ENCODE measurements at places on chromosomes 1 and 21.

GRCh38 chr1:177984761-177985160 lies 14.9 kb upstream of the SEC16B start:
- no peak for DNase-seq

DNA sequence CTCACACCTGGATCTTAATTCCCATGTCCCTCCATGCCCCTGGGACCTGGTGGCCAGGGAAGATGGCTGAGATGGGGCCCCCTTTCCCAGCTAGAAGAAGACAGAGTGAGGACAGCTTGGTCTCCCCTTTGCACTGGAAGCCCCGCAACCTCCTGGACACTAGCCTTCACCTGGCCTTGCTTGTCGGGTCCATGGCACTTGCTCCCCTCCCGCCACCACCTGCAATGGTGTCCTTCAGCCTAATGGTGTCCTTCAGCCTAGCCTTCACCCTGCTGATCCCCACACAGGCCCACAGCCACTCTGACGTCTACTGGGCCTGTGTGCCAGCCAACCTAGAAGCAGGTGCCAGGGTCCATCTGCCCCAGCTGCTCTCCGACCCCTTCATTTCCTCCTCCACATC lies 45.9 kb upstream of the EDN2 start:
- DNase-seq: no peak

DNA sequence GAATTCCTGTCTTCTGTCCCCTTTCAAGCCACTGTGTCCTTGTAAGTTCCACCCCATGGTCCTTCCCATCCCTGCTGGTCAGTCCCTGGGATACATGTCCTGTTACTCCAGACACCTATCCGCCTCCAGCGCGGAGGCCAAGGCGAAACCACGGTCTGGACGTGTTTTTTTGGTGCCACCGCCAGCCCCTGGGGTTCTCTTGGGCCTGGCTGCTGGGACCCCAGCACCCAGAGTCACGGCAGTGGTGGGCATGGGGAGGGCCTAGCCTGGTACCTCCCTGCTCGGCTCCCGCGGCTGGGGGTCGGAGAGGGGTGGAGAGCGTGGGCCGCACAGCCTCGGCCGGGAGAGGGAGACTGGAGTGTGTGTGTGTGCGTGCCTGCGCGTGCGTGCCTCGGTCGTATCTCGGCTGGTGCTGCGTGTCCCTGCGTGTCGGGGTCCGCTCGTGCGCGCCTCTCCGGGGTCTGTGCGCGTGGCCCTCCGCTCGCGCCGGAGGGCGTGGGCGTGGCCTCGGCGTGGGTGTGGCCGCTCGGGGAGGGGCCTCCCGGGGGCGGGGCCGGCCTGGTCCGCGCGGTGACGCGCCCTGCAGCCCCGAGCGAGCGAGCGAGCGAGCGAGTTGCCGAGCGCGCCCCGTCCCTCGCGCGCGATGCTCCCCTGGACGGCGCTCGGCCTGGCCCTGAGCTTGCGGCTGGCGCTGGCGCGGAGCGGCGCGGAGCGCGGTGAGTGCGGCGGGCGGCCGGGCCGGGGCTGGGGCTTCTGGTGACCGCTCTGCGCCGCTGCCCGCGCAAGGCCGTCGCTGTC lies at the start of gene VWA1:
Gene VWA1 (plus strand): TSS at position 585 of the 798 bp plus-strand sequence. CDS start 59 bp downstream, at position 644.
- DNase-seq: no peak

GRCh38 chr1:22784737-22785136 lies 74.1 kb downstream of the EPHB2 start:
- no peak for DNase-seq

DNA sequence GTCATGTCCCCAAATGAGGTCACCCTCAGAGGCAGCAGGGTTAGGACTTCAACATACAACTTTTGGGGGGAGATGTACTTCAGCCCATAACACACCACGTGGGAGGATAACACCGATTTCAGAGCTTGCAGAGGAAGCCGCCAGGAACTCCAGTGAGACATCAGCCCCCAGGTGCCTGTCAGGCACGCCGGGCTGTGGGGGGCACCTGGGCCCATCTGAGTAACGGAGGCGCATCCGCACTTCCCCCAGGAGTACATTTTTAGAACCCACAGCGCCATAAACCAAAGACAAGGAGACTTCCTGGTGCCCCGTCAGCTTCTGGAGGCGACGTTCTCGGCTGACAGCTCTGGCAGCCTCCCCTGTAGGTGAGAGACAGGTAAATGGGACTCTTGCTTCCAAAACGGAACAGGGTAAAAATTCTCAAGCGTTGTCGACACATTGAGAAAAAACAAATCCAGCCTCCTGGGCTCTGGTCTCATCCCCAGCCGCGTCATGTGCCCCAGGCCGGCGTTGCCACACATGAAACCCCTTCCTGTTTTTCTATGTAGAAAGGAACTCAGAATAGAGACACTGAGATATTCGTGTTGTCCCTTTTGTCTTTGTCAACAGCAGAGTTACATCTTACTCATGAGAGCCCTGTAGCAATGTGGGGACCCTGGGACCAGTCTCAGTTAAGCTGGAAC lies 93.3 kb downstream of the PDE9A start:
- no peak for DNase-seq

DNA sequence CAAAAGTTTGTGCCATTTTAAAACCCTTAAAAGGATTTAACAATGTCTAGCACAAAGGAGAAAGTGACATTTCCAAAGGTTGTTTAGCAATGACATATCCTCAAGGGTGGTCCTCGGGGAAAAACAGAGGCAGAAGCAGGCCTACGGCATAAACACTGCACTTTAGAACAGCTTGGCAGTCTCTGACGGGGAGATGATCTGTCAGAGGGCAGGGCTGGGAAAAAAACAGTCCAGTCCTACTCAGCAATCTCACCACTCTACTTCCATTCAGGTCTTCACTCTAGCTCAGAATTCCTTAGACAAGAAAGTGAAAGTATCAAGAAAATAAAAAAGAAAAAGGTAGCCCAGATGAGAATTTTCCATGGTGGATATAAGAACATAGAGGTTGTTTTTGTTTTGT lies 4.1 kb downstream of the CRYZ start:
- DNase-seq: no peak

GRCh38 chr21:45788637-45789506 lies 145.3 kb downstream of the PCBP3 start:
- no peak for DNase-seq

DNA sequence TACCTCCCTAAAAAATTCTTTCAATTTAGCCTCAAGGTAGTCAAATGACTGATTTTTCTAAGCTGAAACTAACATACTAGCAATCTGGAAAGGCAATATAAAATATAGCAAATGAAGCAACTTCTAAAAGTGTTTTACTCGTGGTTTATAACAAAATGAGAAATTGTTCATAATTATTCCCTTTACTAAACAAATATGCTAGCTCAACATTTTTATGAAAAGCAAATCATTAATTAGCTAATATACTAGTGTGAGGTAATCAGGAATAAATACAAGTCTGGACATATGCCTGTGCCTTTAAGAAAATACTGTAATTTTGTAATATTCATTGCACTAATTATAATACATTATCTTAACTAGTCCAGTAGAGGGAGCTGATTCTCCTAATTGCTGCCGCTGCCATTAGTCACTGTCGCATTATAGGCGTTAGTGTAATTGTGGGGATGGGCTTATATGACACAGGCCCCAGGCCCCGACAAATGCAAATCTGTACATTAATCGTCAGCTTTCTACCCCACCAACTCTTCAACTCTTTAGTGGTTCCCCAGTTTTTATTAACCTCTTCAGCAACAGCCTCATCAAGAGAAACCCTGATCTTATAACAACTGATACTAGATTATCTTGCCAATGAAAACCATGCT lies 160.9 kb downstream of the GABPA start:
- DNase-seq: no peak

DNA sequence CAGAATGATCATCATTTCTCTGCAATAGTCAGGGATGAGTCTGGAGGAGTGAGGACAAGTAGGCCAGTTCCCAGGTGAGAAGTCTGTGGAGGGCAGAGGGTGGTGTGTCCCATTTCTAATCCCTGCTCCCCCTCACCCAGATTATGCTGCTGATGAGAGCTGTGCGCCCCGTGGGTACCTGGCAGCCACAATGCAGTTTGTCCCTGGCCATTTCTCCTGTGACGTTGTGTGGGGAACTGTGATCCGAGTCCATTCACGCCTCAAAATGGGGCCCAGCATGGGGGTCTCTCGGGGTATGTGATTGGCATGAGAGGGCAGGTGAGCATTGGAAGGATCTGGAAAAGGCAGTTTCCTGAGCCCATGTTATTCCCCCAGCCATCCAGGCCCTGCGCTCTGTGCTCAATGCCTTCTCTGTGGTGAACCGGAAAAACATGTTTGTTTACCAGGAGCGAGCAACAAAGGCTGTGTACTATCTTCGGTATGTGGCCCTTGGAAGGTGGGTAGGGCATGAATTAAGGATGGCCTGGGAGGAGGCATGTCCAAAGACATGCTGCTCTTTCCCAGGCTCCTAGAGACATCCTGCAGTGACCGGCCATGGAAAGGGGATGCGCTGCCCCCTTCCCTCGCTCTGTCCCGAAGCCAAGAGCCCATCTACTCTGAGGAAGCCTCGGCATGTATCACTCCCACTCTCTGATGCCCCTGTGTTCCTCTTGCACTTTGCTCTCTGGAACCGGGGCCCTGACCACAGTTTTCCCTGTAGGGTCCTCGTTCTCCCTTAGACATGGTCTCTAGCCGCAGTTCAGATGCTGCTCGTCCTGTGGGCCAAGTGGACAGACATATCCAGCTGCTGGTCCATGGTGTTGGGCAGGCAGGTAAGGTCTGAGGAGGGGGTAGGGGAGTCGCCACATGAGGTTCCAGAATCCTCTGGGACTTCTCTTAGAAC lies 16.4 kb downstream of the HYI start:
- DNase-seq: no peak

GRCh38 chr1:30787266-30787665 lies 29.7 kb upstream of the LAPTM5 start:
- no peak for DNase-seq

DNA sequence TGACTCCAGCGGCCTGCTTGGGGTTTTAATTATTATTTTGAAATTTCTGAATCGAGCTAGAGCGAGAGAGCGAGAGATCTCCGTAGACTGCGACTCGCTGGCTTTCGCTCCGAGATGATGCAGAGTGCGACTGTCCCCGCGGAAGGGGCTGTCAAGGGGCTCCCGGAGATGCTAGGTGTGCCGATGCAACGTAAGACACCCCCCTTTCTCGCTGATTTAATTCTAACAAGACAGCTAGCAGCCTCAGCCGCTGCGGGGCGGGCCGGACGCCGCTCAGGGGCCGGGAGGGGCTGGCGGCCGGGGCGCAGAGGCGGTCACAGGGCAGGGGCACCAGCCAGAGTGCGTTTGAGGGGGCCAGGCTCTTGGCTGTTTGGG lies 339 bp downstream of the LHX4 start:
- DNase-seq: no peak

DNA sequence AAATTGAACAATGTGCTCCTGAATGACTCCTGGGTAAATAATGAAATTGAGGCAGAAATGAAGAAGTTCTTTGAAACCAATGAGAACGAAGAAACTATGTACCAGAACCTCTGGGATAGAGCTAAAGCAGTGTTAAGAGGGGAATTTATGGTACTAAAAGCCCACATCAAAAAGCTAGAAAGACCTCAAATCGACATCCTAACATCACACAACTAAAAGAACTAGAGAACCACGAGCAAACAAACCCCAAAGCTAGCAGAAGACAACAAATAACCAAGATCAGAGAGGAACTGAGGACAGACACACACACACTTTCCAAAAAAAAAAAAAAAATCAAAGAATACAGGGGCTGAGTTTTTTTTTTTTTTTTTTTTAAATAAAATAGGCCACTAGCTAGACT lies 564.2 kb downstream of the SMYD3 start:
- no peak for DNase-seq

GRCh38 chr1:23456226-23456625 lies 27.8 kb downstream of the ASAP3 start:
- DNase-seq: no peak

- no peak for DNase-seq
These were observed 1321.2 kb downstream of the NCAM2 start for GRCh38 chr21:22319435-22319834.

DNA sequence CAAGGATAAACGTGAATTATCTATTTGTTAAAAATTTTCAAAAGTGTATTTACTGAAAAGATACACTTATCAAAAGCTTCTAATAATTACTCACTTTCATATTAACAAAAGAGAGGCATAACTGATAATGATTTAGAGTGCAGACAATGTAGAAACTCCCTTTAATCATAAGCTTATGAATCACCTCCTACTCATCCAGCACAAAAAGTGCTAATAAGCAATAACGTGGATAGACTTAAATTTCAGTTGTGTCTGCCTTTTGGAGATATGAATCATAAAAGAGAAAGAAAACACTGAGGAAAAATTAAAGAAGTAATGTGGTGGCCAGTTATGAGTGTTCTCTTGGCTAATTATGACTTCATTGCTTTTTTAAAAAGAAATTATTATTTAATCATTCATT lies 827.6 kb upstream of the B3GALT2 start:
- no peak for DNase-seq

DNA sequence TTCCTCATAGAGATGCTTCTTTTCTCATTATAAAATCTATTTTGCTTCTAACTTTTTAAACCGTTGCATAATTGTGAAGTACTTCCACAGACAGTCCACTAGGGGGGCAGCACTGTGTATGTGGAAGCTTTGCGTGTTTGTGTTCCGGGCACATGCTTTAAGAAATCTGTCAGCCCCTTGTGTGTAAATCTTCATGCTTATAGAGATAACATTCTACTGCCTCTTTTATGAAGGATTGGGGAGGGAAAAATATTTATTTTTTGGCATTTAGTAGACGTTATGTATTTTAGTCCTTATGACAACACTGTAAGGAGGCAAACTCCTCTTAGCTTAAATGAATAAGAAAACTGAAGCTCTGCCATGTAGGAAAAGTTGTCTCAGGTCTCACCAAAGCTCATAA lies 157.3 kb upstream of the PTGFR start:
- DNase-seq: no peak

DNA sequence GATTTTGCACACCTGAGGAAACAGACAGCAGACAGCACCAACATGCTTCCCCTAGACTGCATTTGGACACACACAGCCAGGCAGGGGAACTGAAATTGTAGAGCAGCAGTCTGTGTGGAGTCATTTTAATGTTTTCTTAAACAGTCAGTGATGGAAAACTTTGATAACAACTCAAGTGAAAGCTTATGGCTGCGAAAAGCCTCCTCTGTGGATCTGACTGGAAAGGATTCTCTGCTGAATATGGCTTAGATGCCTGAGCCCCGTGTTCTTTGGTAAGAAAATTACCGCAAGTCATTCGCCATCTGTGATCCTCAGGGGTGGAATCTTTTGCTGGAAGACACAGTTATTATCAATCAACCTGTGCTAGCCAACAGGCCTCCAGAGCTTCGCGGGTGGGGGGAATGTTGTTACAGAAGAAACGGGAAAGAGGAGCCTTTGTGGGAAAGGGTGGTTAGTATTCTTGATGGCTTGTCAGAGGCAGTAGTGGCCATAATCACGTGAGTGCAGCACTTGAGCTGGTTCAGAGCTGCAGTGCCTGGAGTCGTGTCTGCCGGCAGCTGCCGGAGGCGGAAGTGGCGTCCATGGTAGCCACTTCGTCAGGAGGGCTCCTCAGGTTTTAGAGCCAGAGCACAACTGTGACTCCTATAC lies 204.7 kb downstream of the ST6GALNAC3 start:
- no peak for DNase-seq

DNA sequence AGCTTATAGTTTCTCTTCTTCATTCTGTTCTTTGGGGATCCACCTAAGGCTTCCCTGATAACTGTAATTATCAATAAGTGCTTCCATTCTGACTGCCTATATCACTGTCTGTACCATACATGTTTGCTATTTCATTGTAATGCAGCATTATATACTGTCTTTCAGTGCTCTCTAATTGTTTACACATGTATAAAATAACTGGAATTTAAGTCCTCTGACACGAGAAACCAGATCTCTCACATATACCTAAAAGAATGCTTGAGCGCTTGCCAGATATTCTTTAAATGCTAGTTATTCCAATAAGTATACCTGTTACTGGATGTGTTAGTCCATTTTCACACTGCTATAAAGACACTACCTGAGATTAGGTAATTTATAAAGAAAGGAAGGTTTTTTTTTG lies 34.7 kb downstream of the CELF3 start:
- no peak for DNase-seq

Data from cerebellar nuclear complex (tissue), 1 donor.